ENCODE measurements at places on chromosomes 7 and 10.
A peak's percentile ranks its signal among the peaks of the same experiment; 100 is the strongest.

DNA sequence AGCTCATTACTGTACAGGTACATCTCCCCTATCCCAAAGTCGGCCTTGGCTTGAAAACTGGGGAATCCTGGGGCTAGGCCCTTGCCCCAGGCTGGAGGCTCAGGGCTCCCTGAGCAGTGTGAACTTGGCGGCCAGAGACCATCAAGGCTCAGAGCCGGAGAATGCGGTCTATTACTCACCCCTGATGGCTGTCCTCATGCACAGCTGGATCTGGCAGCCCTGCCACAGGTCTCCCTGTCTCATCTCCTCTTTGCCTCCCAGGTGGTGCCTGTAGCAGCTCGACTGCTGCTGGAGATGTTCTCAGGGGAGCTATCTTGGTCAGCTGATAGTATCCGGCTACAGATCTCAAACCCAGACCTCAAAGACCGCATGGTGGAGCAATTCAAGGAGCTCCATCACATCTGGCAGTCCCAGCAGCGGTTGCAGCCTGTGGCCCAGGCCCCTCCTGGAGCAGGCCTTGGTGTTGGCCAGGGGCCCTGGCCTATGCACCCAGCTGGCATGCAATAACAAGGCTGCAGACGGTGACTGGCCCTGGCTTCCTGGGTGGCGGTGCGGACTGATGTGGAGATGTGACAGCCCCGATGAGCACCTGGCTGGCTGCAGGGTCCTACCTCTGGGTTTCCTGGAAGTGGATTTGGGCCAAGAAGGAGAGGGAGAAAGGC is 10.7 kb downstream of the IRF5 start:
- no peak for DNase-seq

- no peak for DNase-seq
These were observed 305.5 kb downstream of the DNAJB9 start for GRCh38 chr7:108875139-108875538.

GRCh38 chr10:43649185-43649523 is 473 bp upstream of the ZNF32 start:
- no peak for DNase-seq

- no peak for DNase-seq
These were observed 138.7 kb downstream of the FAM204A start for GRCh38 chr10:118203461-118203860.

DNA sequence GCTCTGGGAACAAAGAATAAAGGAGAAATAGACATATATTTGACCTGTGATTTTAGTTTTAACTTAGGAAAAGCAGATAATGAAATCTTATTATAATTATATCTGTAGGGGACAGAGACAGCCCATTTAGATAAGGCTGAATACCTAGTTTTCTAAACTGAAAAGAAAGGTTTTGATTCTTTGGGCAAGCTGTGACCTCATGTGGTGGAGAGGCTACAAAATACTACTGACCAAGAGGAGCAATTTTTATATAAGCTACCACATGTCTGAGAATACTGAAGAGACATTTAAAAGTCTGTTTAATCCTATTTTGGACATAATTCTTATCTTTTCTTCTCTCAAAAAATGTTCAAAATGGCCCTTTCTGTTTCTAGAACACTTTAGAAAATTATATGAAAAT is 271.0 kb downstream of the MTERF1 start:
- DNase-seq, result no peak

GRCh38 chr7:82194016-82194643 is 249.4 kb downstream of the CACNA2D1 start:
- no peak for DNase-seq

- peak; percentile 6 for DNase-seq
These were observed 35.1 kb upstream of the DNAH11 start for GRCh38 chr7:21507627-21508343.

DNA sequence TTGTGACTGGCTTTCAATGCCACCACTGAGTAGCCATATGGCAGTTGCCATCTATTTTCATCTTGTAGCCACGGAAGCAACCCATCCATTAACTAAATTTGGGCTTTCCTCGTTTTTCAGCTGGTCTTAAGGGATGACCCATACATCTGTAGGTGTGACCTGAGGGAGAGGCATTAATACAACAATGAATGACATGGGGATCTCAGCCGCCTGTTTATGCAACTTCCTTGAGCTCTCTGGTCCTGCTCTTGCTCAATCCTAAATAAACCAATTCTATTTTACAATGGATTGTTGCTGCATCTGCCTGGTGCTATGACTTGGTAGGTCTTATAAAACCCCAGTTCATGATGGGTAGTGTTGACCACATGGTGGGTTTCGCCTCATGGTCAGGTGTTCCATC is 21.9 kb upstream of the ADAM22 start:
- DNase-seq, result no peak

DNA sequence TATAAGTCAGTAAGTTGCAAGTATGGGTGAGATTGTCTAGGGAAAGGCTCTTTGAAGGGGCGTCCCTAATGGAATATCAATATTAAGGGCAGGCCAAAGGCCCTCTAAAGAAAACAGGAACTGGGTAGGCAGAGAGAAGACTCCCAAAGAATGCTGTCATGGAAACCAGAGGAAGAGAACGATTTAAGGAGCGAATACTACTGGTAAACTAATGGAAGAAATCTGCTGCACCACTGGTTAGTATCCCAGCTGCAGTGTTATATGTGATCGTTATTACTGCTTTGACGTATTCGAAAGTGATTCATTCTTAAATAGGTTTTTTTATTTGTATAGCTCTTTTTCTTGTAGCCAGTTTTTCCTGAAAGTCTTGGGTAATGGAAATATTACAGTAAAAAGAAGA is 1.3 kb downstream of the CASP2 start:
- no peak for DNase-seq

- DNase-seq, result no peak
These were observed 39.5 kb downstream of the CRHR2 start for GRCh38 chr7:30642789-30643188.

DNA sequence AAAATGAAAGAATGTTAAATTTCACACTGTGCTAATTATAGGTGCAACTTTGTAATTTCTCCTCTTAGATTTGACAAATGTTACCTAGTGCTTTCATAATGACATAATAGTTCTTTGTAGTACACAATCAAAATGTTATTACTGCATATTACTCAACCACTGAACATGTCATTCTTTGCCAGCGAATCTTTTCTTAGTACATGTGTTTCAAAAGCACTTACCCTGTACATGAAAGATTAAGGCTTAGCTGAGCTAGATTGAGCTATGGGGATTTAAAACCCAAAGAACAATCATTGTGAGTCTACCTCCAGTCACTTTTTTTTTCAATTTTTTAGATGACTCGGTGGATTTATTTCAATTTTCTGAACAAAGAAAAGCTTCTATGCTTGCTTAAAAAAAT is 123.5 kb upstream of the FERD3L start:
- no peak for DNase-seq

GRCh38 chr10:94902570-94902969 is 35.9 kb upstream of the CYP2C9 start:
- no peak for DNase-seq

DNA sequence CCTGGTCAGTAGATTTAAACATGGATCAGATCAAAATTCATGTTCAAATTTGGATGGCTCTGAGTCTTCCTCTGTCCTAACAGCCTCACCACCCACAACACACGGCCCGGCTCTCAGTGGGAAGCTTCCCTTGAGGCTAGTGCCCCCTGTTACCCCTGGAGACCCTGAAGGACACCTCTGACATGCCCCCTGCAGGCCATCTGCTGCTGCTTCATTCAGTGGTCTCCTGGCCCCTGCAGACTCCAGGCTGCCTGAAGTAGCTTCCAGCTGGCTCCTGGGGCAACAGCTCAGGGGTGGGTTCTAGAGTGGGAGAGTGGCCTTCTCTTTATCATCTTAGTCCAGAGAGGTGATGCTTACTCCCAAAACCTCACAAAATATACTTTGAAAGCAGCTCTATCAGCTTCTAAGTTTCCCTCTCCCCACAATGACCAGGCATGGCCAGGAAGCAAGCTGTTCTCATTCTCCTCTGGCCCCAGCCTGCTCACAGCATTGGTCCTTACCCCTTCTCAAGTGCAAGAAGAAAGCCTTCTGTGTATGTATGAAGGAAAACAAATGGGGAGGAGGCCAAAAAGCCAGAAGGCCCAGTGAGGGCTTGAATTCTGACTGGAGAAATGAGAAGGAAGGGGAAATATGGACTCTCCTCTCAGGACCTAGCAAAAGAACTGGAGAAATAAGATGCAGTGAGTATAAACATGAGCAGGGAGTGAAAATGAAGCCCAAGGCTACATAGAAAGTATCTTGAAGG is 189.6 kb upstream of the INHBA start:
- DNase-seq, result no peak

- no peak for DNase-seq
These were observed 381.8 kb upstream of the SORCS1 start for GRCh38 chr10:107546284-107546683.

DNA sequence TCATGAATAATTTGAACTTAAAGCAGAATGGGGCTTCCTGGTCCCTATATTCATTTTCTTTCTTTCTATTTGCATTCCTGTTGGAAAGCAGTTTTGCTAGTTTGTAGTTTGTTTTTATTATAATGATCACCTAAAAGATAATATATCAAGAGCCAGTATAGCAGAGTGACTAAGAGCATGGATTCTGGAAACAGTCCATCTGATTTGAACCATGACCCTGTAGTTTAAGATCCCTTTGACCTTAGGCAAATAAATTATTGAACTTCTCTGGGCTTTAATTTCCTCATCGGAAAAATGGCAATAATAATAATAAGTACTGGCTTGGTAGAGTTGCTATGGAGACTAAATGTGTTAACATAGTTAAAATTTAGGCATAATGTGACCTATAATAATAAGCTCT is 76.1 kb downstream of the DGKB start:
- DNase-seq, result no peak

GRCh38 chr10:78455236-78455635 is 421.6 kb downstream of the RPS24 start:
- DNase-seq, result no peak

GRCh38 chr7:32177232-32177631 is 107.0 kb upstream of the PDE1C start:
- no peak for DNase-seq

DNA sequence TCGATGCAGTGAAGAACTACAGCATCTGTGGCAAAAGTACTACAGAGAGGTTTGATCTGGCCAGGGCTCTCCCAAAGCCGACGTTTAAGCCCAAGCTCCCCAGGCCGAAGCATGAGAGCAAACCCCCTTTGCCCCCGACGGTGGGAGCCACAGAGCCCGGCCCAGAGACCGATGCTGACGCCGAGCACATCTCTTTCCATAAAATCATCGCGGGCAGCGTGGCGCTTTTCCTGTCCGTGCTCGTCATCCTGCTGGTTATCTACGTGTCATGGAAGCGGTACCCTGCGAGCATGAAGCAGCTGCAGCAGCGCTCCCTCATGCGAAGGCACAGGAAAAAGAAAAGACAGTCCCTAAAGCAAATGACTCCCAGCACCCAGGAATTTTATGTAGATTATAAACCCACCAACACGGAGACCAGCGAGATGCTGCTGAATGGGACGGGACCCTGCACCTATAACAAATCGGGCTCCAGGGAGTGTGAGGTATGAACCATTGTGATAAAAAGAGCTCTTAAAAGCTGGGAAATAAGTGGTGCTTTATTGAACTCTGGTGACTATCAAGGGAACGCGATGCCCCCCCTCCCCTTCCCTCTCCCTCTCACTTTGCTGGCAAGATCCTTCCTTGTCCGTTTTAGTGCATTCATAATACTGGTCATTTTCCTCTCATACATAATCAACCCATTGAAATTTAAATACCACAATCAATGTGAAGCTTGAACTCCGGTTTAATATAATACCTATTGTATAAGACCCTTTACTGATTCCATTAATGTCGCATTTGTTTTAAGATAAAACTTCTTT is 2.3 kb downstream of the LRRTM3 start:
- DNase-seq, result no peak

DNA sequence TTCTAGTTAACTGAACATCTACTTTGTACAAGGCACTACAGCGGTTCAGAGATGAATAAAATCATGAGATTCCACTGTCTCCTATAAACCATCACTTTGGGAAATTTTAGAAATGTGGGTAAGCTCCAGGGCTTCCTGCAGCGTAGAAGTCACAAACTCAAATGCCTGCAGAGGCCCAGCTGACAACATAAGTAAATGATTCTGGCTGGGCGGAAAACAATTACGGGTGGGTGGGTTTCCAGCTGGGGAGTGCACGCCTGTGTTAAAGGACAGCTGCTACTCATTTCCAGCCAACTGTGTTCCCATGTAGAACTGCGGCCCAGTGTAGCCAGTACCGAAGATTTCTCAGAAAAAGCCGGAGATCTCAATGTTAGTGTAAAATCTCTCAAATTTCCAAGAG is 69.5 kb upstream of the ATRNL1 start:
- DNase-seq, result no peak

DNA sequence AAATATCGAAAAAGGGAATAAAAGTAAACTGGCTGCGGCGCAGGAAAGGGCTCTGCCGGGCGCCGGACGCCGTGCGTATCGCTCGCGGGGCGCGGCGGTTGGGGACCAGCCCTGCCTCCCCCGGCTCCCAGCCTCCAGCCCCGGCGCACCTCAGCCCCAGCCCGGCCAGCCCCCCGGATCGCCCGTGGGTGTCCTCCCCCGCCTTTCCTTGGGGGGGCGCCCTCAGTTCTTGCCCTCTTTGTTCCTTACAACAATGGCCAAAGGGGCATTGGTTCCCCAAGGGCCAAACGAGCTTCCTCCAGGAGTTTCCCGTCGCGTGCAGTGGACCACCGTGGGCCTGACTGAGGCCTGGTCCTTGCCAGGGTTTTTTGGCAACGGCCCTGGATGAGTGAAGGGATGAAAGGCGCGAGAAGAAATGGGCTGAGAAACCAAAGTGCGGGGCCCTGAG is 1.2 kb downstream of the MACROH2A2 start:
- peak; percentile 40 for DNase-seq

GRCh38 chr10:133365461-133366129 is 7.6 kb downstream of the ECHS1 start:
- DNase-seq, result no peak

GRCh38 chr7:46970131-46970430 is 611.8 kb downstream of the TNS3 start:
- no peak for DNase-seq

- DNase-seq, result no peak
These were observed 359.5 kb upstream of the NPSR1 start for GRCh38 chr7:34298492-34299013.

- no peak for DNase-seq
These were observed 364.1 kb downstream of the RPS24 start for GRCh38 chr10:78397786-78398185.

DNA sequence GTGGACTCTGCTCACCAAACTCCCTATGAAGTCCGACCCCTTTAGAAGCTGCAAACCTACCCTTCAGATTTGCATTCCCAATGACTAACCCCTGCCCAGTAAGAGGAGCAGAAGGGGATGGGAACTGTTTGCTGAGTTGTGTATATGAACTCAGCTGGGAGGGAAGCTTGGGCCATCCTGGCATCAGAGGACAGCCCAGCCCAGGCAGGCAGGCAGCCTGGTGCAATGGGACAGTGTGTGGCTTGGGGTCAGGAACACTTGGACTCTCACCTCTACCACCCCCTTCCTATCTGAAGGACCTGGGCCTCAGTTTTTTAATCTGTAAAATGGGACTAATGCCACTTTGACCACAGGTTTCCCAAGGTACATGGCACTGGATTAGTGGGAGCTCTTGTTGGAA is 147.4 kb upstream of the GPR26 start:
- DNase-seq, result no peak
